ENCODE measurements at places on chromosomes 2 and 18.

GRCh38 chr2:144362401-144362800 lies 157.5 kb downstream of the ZEB2 start:
- DNase-seq, result no peak

- DNase-seq, result no peak
Measured at GRCh38 chr2:184780944-184781343, 182.6 kb downstream of the ZNF804A start.

GRCh38 chr2:30155889-30156658 lies 9.3 kb downstream of the YPEL5 start:
- no peak for DNase-seq

GRCh38 chr2:54642677-54643430 lies 80.6 kb upstream of the EML6 start:
- no peak for DNase-seq

DNA sequence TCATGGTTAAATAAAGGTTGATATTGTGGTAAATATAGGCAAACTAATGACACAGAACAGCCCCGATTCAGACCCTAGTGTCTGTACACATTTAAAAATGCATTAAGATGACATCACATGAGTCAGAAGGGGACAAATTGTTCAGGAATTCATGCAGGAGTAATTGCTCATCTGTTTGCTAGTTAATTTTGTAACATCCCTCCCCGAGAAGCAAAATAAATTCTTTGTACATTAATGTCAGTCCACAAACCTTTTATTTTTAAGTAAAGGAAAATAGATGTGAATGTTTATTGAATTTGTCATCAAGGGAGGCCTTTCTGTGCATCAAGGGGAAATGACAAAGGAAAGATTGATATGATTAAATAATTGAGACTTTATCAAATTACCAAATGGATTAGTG lies 69.9 kb downstream of the SH3BP4 start:
- DNase-seq, result no peak

DNA sequence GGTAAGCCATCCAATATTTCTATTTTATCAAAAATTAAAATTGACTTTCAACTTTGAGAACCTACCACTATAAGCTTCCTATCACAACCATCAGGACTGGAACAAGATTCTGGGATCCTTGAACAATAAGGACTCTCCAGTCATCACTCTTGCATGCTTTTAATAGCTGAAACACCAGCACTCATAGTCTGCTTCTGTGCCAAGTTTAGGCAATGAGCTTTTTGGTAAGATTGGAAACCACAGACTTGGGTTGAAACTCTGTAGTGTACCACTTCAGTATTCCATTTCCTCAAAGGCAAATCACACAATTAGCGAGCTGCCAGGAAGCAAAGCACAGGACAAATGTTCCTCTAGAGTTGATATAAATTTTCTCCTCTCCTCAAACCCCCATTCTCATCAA lies 1065.8 kb upstream of the SLC39A10 start:
- no peak for DNase-seq

- no peak for DNase-seq
Measured at GRCh38 chr2:216051350-216051749, 30.3 kb downstream of the PECR start.

DNA sequence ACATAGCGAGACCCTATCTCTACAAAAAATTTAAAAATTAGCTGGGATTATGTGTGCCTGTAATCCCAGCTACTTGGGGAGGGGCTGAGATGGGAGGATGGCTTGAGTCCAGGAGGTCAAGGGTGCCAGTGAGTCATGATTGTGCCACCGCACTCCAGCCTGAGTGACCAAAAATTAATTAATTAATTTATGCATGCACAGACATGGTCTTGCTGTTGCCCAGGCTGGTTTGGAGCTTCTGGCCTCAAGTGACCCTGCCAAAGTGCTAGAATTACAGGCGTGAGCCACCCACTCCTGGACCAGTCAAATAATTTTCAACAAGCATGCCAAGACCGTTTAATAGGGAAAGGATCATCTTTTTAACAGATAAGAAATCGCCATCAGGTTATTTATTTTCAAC lies 57.7 kb upstream of the TFCP2L1 start:
- no peak for DNase-seq

GRCh38 chr2:190137561-190137960 lies 75.0 kb upstream of the MSTN start:
- no peak for DNase-seq

- no peak for DNase-seq
Measured at GRCh38 chr18:39453882-39454281, 1888.3 kb upstream of the CELF4 start.

DNA sequence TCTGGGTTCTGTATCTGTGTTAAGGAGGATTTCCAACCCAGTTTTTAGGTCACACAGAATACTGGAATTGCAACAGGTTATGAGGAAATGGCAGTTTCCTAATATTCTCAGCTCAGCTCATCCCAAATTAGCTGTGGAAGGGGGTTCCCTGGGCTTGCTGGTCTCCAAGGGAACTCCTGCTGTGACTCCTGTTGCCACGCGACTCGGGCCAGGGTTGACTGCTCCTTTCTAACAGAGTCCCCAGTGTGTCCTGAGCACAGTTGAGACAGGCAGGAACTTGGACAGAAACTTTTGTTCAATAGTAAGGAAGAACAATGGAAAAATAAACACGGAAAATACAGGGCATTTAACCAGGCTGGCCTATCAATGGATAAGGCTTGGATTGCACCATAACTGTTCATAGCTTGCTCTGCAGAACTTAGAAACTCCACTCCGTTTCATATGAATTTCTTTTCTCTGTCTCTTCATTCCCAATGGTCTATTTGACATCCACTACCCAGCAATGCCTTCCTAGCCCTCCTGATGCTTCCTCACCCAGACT lies 3.8 kb upstream of the ROCK2 start:
- DNase-seq, result no peak

DNA sequence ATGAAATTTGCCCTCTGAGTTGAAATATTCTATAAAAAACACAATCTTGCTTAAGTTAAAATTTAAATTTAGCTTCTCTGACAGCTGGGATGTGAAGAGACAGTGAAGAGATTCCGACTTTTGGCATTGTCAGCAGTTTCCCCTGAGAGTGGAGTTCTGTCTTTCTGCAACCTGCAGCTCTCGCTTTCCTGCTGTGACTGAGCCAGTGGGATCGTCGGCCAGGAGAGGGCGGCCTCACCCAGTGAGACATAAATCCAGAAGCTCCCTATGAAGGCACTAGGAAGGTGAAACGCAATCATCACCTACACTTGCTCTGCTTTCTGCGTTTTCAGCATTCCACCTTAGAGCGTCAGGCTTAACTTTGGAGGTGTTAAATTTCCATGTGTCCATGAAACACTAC lies 75.4 kb upstream of the HNMT start:
- DNase-seq, result no peak

GRCh38 chr2:217451666-217452065 lies 551.1 kb downstream of the TNS1 start:
- no peak for DNase-seq

DNA sequence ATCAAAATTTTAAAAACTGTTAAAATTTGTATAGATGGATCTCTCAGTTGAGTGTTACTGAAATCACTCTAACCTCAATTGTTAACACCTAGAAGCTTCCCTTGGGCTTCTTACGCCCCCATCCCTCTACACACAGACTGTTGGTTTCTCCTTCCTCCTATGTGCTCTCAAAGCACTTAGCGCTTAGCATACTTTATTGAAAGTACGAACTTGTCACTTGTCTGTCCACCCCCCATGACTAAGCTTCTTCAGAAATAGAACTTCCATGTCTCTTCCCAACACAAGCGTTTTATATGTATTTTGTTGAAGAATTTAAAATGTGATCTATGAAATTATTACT lies 441 bp downstream of the MPHOSPH10 start:
- no peak for DNase-seq
